Nephron progenitor cell (in vitro differentiated cells): ENCODE measurements at places on chromosomes 2 and 18.

- no peak for DNase-seq
Measured at GRCh38 chr2:222669353-222669752, 2.1 kb upstream of the MOGAT1 start.

DNA sequence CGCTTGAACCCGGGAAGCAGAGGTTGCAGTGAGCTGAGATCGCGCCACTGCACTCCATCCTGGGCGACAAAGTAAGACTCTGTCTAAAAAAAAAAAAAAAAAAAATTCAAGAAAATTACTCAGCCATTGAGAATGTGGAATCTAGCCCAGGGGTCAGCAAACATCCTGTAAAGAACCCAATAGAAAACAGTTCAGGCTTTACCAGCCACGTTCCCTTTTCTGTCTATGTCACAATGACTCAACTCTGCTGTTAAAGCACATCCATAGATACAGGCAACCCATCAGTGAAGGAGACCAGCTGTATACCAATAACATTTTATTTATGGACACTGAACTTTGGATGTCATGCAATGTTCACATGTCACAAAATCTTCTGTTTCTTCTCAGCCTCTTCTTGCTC is 435.6 kb upstream of the GYPC start:
- no peak for DNase-seq

DNA sequence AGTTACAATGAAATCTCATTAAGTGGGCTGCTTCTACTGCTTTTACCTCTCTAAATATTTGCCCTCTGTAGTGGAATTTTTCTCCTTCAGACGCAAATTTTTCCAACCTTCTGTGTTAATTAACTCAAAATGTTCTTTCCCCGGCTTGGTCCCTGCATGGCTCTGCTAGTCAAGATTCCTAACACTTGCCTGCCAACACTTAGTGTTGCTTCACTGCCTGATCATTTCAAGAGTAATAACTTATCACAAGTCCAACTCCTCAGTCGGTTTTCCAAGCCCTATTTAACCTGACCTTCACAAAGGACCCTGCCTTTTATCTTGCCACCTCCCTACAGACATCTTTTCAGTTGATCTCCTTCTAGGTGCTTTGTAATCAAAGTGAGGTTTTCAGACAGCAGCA is 142.7 kb downstream of the HRH4 start:
- no peak for DNase-seq

DNA sequence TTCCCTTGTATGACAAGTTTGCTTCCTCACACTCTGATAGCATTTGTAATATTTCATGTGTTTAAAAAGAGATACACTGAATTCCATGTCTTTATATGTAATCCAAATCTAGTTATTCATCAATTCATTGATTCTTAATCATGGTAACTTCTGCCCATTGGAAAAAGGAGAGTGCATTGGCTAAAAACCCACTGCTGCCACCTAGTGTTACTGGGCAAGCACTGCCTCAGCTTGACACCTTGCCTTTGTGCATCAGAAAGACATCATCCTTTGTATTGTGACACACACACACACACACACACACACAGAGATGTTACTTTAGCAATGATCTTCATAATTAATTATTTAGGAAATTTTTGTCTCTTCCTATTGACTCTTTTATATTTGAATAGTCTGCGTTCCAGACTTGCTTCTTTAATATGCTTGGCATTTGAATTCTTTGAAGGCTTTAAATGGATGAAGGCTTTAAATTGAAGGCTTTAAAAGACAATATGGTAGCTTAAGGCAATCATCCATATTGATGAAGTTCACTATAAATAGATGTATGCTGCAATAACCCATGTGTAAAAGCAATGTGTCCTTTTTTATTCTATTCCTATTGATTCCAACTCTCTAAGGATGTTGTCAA is 414.2 kb upstream of the CHST9 start:
- DNase-seq, result peak; percentile 69

GRCh38 chr2:28452534-28453081 is 43.3 kb upstream of the PLB1 start:
- DNase-seq, result peak; percentile 86

DNA sequence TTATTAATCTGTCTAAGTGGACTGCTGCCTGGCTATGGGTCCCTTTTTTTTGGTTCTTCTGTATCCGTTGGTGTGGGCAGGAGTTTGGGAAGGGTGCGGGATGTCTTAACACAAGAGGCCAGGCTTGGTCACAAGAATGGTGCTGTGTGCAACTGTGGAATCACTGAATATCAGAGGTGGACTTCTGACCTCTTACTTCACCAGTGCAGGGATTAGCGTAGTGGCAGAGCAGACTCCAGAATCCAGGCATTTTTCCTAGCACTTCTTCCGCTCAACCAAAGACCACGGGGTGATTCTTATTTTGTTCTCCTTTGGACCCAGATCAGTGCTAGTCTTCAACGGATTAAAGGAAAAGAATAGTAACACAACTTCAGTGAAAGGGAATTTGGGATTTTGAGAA is 254.3 kb upstream of the TNP1 start:
- DNase-seq, result no peak

DNA sequence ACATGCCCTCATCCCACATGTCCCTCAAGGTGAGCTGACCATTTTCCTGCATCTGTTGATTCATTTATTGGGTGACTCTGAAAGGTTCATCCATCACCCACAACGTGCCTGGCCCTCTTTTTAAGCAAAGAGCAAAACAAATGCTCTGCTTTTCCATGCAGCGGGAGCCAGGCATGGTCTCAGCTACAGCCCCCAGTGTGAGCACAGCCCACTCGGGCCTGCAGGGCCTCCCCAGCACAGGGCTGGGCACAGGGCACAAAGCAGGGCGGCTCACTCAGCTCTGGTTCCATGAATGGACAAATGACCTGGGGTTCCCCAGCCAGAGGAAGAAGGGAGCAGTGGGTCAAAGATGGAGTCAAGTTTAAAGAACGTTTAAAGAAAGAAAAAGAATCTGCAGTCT is 24.1 kb upstream of the OTOS start:
- DNase-seq, result no peak

GRCh38 chr2:101823347-101823791 is 125.9 kb downstream of the MAP4K4 start:
- peak; percentile 51 for DNase-seq
